ENCODE measurements at places on chromosomes 13 and 19.

- no peak for DNase-seq
Observed at GRCh38 chr13:73832128-73832588, 302.0 kb downstream of the KLF12 start.

DNA sequence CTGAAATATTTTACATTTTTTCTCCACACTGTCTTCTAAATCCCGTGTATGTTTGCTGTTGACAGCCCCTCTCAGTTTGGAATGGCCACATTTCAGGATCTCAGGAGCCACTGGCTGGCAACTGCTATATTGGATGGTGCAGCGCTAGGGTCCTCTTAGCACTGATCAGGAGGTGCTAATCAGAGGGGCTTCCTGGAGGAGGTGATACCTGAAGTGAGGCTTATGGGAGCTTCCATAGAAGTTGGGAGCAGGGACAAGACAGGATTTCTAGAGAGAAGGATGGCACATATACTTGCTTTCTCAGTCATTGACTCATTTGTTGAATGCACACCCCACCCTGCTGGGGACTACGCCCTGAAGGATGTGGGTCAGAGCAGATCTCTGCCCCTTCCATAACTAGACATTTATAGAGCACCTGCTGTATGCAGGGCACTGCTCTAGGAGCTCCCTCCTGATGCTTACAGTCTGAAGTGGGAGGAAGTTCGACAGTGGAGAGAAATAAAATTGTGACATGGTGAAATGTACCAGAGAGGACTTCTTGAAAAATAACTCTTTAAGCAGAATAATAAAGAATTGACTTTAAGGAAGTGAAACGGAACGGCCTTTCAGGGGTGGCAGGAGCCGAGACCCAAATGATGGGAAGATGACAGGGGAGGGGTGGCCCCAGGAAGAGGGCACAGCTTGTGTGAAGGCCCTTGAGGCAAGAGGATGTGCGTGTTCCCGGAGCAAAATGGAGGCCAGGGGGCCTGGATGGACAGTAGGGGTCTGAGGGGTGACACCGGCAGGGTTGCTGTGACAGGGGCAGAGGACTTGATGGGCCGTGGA lies 13.1 kb downstream of the AP2A1 start:
- DNase-seq, result no peak

DNA sequence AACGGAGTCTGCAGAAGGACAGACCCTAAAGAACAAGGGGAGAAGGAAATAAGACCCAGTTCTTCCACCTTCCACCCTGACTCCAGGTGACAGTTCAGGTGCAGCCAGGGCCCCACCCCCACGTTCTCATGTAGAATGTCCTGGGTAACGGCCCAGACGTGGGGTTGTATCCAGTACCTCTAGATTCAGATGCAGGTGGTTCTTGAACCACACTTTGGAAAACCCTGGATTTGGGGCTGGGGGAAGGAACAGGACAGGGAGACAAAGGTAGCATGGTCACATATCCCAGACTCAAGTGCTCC lies 2.2 kb downstream of the DMPK start:
- no peak for DNase-seq

DNA sequence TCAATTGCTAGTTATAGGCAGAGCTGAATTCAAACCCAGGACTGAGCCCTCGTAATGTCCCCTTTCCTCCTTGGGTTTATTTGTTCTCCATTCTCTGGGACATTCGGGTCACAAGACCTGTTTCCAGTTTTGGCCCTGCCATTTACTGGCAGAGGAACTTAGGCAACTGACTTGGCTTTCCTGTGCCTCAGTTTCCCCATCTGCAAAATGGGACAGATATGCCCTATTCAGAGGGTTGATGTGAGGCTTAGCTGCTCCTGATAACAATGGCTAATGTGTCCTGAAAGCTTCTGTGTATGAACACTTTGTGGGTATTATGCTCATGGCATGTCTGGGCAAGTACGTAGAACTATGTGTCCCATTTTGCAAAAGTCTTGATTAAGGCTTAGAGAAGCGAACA lies 996 bp downstream of the ZNF524 start:
- no peak for DNase-seq

GRCh38 chr19:12954612-12954962 lies 2.4 kb downstream of the GADD45GIP1 start:
- no peak for DNase-seq

- no peak for DNase-seq
Observed at GRCh38 chr19:32928806-32929205, 43.0 kb downstream of the CEP89 start.

GRCh38 chr19:31057476-31057875 lies 291.8 kb downstream of the TSHZ3 start:
- no peak for DNase-seq

- DNase-seq, result no peak
Observed at GRCh38 chr13:40319699-40320579, 346.5 kb downstream of the FOXO1 start.

GRCh38 chr19:48502350-48503018 lies 9.2 kb downstream of the LMTK3 start:
- DNase-seq, result no peak

- DNase-seq, result no peak
Observed at GRCh38 chr13:55660851-55661250, 1479.9 kb upstream of the PRR20A start.

DNA sequence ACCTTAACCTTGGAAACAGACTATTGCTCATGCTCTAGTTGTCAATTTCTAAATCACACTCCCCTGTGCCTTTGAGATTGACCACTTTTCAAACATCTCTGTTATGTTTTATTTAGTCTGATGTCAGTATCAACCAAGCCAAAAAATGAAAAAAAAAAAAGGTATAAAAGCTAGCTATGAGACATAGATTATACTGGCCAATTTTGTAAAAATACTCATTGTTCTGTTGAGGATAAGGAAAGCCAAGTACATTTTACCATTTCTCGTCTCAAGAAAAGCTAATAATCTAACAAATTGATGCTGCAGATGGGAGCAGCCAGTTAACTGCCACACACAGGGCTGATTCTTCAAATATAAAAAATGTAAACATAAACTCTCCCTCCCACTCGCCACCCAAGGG lies 572.6 kb upstream of the KLF12 start:
- DNase-seq, result no peak

DNA sequence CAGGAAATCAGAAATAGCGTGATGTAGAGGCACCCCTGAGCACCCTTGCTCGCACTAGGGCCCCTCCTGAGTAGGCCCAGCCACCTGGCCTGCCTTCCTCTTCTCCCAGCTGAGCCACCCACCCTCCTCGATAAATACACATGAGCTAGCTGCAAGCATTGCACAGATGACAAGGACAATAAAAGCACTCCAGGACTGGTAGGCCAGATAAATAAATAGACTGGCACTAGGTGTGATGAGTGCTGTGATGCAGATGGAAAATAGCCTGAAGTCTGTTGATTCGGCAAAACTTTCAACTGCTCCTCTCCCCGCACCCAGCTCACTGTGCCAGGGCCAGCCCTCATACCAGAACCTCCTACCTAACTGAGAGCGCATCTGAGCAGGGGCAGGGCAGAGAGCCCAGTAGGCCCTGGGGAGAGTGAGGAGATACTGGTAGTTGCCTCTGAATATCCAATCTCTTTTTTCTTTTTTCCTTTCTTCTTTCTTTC lies 54.5 kb upstream of the GPI start:
- DNase-seq, result no peak

GRCh38 chr19:41324921-41325639 lies 15.1 kb downstream of the CCDC97 start:
- DNase-seq, result peak; percentile 91

DNA sequence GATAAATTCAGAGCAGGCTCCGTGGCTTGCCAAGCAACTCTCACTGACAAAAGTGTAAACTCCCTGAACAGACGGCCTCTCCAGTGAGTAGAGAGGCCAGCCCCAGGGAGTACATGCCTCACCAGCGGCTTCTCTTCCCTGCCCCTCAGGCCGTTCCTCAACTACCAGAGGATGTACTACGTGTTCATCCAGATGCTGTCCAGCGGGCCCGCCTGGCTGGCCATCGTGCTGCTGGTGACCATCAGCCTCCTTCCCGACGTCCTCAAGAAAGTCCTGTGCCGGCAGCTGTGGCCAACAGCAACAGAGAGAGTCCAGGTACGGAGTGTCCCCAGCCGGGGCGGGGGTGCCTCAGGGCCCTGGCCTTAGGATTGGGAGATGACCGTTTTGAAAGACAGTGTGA lies 93.4 kb upstream of the MCF2L start:
- DNase-seq, result no peak

DNA sequence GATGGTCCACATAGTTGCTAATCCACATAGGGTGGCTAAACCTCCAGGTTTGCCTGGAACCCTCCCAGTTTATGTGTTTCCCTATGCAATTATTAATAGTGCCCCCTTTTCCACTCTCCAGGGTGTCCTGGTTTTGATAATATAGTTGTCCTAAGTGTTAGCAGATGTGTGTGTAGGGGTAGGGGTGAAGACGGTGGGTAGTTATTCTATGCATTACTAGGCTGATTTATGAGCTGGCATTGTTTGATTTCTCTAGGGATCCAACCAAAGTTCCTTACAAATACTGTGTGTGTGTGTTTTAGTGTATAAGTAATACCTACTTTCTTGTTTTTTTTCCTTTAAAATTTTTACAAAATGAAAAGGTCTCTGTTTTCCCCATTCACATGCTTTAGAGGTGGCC lies 21.1 kb downstream of the GTF2F2 start:
- no peak for DNase-seq

DNA sequence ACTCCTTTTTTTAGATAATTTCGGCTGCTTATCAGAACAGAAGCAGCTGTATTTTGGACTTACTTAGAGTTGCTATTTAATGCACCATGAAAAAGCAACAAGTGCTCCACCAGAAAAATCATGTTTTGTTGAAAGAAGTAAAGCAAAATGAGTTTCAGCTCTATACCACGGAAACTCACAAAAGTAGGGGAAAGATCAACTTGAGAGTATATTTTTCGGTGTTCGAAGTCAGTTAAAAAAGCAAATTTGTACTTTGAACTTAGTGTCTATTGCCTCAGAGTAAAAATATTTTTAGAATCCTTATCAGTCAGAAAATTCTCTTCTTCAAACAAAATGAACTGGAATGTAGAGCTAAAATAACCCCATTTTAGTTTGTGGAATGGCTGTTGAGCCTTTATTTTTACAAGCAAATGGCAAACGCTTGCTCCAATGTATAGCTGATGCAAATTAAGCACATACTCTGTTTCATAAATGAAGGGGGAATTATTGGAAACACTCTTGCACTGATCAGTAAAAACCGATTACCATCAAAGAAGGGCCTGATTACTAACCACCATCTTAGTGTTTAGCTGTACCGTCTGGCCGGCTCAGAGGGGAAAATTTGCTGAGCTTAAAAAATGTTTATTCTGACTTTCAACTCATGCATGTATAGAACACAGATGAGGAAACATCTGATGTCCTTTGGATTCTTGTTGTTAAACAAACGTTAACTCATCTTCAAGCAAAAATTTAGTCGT lies 540.7 kb downstream of the GPC6 start:
- DNase-seq, result no peak

DNA sequence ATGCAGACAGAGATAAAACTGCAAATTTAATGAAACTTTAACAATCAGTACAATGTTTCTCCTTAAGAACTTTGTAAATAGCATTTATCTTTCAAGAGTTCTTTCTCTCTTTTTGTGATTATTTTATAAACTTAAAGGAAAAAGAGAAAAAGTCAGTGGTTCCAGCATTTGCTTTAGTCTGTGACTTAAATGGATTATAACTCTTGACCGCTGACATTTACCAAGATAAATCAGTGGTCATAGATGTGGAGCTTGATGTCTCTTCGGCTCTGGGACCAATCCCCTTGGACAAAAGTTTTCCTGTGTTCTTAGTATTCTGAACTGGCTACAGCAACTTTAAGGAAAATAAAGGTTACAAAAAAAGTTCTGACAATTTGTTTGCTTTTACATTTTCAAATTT lies 162.6 kb downstream of the TM9SF2 start:
- DNase-seq, result no peak

DNA sequence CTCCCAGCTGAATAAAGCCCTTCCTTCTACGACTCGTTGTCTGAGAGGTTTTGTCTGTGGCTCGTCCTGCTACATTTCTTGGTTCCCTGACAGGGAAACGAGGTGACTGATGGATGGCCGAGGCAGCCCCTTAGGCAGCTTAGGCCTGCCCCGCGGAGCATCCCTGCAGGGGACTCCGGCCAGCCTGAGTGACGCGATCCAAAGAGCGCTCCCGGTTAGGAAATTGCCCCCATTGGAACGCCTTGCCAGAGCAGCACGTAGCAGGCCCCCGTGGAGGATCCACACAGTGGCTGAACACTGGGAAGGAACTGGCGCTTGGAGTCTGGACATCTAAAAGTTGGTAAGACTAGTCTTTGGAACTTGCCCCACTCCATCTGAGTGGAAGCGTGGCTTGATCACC lies 296.8 kb upstream of the SGCG start:
- no peak for DNase-seq

DNA sequence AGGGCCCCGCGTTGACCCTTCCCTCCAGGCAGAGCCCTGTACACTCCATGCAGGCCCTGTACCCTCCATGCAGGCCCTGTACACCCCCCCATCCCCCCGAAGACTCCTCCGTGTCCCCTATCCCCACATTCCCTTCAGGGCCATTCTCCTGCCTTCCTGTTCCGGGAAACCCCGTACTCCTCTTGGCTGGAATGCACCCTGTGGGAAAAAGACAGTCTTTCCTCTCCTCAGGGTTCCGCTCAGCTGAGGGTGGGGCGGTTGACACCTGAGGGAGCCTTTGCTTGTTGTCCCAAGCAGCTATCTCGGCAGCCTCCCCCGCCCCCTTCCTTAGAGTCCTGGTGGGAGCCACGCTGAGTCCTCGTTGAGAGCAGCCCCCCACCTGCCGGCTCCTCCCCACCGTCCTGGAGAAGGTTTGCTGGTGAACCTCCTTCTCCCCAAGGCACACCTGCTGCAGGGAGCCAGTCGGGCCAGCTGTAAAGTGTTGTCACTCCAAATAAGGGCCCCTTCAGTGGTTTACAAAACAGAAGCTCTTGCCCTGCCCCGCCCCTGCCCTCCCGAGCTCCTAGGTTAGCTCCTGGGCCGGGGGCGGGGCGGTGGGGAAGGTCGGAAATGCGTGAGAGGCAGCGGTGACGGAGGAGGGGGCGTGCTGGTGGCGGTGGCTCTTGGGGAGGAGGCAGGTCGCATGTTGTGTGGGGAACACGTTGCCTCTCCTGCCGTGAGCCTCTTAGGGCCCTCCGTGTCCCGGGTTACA lies 1.5 kb downstream of the GNA11 start:
- DNase-seq, result no peak

DNA sequence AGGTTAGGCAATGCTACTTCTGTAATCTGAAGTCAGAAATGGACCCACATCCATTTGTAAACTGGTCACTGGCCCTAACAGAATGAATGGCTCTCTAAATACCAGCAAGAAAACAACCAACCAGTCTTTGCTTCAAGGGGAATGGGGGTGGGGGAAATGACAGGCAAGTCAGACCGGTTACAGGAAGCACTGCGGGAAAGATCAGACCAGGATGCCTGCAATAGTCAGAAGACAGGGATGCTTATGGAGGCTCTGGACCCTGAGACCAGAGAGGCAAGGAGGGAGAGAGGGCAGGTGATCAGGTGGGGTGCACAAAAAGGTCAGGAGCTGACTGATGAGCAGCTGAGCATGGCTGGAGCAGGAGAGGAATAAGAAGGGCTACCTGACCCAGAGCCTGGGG lies 13.1 kb downstream of the MED26 start:
- no peak for DNase-seq

GRCh38 chr19:15584095-15584494 lies 30.9 kb upstream of the CYP4F8 start:
- DNase-seq, result no peak

Data from kidney capillary endothelial cell (primary cell).